ENCODE measurements at places on chromosomes 3 and 15.
A peak's percentile ranks its signal among the peaks of the same experiment; 100 is the strongest.

- no peak for DNase-seq
These were observed 13.9 kb upstream of the MGLL start for GRCh38 chr3:127835993-127836882.

DNA sequence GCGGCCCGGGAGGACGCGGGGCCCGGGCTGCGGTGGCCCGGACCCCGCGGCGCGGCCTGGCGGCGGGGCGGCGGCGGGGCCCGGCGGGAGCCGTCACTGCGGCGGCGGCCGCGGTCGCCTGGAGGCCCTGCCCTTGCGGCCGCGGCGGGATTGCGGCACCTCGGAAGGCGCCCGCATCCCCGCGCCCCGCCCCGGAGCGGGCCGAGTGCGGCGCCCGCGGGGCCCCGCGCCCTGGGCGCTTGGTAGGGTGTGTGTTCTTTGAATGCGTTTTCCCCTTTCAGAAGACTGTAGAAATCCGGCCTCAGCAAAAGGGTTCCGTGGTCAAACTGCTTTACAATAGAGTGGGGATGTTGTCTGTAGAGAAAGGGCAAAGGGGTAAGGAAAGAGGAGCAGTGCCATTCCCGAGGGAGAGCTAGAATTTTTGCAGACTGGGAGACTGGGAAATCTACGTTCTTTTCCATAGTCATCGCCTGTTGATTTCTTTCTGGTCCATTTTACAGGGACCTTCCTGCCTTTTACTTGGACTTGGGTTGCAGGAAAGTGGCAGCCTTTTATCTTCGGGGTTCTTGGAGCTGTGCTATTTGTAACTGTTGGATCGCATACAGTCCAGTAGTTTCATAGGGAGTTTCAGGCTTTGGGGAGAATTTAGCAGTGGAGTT is 630 bp downstream of the SNRK start:
- no peak for DNase-seq

- DNase-seq = no peak
These were observed 55.8 kb downstream of the TBC1D5 start for GRCh38 chr3:17686613-17687012.

- peak; percentile 73 for DNase-seq
These were observed 692 bp downstream of the STT3B start for GRCh38 chr3:31533169-31534064.

DNA sequence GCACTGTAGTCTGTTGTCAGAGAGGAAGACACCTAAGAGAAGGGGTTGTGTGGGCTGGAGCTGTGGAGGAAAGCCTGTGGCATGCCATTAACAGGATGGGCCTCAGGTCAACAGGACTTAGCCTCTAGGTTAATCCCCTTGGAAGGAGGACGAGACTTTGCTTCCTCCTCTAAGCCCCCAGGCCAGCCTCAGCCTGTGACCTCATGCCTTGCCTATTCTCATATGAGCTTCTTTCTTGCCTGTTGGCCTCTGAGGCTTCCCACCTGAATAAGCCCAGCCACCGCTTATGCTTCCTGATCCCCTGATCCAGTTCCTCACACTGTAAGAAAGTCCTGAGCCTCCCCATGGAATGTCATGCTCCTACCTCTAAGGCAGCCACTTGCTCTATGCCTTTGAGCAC is 52.2 kb upstream of the TBC1D21 start:
- DNase-seq = no peak

- no peak for DNase-seq
These were observed 15.4 kb downstream of the RASGRP1 start for GRCh38 chr15:38549222-38549621.

DNA sequence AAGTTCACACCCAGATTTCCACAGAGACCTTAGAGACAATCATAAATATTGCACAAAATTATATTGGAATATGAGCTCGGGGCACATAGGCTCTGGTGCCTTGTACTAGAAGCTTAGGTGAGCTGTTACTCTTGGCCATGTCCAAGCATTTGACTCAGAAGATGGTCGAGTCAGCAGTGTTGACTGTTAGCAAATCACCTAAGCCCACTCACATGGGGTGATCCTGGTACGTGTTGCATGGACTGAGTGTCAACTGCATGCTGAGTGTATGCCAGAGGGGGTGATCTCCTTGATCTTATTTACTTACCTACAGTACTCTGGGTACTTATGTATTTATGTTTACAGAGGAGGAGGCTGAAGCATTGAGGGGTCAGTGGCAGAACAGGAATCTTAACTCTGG is 14.0 kb downstream of the SMAD3 start:
- DNase-seq = no peak

GRCh38 chr15:71810256-71811035 is at the start of gene NR2E3:
TSS of gene NR2E3 (plus strand) at chr15:71810554. CDS start at chr15:71810744, 190 bp downstream.
- no peak for DNase-seq

DNA sequence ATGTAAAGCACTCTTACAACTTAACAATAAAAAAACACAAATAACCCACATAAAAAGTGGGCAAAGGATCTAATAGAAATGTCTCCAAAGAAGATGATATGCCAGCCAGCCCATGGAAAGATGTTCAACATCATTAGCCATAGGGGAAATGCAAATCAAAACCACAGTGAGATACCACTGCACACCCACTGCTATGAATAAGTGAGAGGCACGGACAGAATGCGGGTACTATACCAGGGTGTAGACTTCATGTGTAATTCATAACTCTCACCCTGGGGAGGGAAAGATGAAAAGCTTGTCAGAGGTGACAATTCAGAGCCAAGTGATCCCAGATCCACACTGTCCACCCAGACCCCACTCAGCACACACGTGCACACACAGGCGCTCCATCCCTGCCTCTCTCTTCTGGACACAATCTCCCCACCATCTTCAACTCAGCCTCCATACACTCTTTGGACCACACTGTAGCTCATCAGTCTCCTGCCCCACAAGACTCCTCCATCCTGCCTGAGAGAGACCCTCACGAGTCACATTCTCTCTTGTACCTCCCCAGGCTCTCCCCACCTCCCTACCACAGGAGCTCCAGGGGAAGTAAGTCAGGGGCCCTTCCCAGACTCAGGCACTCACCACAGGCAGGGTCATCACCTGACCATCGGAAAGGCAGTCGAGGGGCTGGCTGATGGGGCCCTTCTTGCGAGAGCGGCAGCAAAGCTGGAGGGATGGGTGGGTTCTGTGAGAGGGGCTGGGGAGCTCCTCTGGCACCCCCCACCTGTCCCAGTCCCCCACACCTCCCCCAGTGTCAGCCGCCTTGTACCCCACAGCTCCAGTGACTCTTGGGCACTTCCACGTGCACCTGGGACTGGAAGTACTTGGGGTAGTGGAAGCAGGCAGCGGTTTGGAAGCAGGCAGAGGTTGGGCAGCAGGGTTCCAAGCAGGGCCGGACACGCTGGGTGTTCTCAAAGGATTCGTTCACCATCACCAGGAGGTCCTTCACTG is 21.3 kb downstream of the PLA2G4E start:
- DNase-seq = no peak

- DNase-seq = no peak
These were observed 170.2 kb downstream of the FNDC3B start for GRCh38 chr3:172209333-172210321.

DNA sequence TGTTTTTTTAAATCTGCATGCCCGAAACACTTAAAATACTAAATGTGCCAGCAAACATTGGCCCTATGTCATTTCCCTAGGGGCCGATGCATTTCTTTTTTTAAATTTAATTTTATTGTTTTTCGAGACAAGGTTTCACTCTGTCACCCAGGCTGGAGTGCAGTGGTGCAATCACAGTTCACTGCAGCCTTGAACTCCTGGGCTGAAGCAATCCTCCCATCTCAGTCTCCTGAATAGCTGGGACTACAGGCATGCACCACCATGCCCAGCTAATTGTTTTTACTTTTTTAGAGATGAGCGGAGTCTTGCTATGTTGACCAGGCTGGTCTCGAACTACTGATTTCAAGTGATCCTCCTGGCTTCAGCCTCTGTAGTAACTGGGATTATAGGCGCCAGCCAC is 5.5 kb downstream of the PARP9 start:
- no peak for DNase-seq

DNA sequence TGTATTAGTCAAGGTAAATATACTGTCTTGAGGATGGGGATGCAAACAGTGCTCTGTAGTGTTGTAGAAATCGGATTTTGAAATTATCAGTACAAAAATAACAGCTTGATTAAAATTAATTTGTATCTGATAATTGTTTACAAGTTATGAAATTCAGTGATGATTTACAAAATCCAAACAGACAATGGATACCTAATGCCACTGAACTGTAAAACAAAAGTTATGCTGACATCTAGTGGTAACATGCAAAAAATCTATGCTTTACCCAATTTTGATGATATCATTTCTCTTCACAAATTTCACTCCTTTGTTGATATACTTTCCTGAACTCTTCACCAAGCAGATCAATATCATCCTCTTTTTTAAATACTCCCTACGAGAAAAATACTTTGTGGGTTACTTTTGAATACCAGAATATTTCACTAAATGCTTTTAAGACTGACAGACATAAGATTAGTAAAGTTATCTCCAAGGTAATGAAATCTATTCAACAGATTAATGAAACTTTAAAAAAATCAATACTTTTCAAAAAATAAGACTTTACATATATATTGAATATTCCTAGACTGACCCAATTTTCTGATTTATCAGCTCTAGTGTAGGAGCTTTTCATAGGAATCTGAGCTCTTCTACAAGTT is 36.0 kb downstream of the MNS1 start:
- no peak for DNase-seq

DNA sequence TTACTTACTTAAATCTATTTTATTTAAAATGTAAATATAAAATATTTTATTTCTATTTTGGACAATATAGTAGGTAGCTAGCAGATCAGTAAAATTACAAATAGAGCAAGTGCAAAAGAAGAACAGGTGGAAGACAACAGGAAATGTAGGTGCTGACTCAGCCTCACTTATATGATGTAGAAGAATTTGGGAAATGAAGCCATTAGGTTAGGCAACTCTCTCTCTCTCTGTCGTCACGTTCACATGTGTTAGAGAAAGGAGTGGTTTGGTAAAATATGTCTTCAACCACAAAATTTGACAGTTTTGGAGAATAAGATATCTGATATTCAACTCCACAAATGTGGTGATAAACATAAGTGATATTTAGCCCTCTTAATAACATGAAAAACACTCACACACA is 532.5 kb upstream of the KCNMB2 start:
- no peak for DNase-seq

DNA sequence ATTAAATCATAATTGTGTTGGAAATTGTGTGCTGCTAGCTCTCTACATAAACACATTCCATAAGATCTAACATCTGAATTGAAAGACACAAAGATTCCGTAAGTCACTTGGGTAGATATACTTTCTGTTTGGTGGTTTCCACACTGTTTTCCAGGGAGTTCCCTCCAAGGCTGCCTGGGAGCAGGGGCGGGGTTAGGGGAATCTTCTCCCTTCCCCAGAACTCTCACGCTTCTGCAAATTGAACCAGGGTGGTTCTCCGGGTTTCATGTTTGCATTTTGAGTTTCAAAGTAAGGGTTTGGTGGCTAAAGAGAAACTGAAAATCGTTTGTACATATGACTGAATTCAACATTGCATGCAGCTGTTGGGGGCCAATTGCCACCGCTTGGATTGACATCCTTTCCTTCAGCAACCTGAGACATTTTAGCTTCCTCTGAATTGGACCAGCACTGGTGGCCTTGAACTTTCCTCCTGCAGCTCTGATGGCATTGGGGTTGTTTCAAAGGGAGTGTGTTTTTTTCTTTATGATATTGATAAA is 192.7 kb upstream of the FEZF2 start:
- no peak for DNase-seq

- DNase-seq = no peak
These were observed 115.9 kb downstream of the EEFSEC start for GRCh38 chr3:128269006-128269775.

- DNase-seq = no peak
These were observed 72.1 kb upstream of the RARB start for GRCh38 chr3:25355998-25356397.

DNA sequence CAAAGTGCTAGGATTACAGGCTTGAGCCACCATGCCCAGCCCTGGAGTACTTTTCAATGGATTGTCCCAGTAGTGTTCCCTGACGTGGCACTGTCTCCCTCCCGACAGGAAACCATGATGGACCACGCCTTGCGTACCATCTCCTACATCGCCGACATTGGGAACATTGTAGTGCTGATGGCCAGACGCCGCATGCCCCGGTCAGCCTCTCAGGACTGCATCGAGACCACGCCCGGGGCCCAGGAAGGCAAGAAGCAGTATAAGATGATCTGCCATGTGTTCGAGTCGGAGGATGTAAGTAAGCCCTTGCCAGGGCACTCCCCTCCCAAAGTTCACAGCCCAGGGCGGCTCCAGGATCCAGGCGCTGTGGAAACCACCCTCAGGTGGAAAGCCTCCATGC is 168.1 kb downstream of the NSMCE3 start:
- DNase-seq = no peak

DNA sequence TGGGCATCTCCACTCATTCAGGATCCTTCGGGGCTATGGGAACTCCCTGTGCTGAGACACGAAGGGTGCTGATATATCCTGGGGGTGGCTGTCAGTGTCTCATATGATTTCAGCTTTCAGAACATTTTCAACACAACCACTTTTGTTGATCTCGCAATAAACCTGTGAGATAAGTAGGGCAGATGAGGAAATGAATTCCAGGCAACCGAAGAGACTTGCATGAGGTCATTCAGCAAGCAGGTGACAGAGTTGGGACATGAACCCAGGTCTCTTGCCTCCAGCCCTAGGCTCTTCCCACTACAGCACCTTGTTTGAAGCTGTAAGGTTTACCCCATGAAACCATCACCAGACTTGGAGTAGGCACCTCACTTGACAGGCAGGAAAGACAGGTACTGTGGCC is 16.6 kb downstream of the DUOX1 start:
- no peak for DNase-seq

DNA sequence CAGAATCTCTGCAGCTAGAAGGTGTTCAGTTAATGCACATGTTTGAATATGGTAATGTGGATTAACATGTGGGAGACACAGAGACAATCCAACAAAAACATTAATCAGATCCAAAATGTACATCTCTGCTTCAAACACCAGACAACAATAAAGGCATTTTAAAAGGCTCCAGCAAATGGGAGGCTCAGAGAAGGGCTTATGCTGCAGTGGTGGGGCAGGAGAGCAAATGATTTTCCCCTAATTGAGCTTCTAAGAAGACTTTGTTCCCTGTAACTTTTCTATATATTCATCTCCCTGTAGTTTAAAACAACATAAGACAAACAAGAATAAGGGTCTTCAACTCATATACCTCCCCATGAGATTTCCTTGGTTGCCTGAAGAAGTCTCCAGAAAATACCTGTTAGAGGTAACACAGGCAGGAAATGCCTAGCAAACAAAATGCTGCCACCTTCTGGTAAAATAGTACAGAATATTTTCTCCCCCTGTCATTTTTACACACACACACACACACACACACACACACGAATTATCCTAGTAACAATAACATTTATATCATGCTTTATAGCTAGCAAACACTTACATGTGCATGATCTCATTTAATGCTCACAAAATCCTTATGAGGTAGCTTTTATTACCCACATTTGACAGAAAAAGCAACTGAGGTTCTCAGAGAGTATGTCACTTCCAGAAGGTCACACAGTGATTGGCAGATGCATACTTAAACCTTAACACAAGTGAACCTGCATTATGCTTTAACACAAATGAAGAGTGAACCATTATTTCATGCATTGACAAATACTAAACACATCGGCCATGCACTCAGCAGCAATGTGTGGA is 123.4 kb upstream of the MB21D2 start:
- peak; percentile 13 for DNase-seq

All from activated T-cell treated with anti-CD3 and anti-CD28 coated beads, Interleukin-2, amount 50 U/mL, for 72 hours (primary cell).